Stimulated activated CD8-positive, alpha-beta memory T cell treated with anti-CD3 and anti-CD28 coated beads, Interleukin-4, amount 100 ng/mL, for 4 hours (primary cell): ENCODE measurements at places on chromosomes 3 and 15.

DNA sequence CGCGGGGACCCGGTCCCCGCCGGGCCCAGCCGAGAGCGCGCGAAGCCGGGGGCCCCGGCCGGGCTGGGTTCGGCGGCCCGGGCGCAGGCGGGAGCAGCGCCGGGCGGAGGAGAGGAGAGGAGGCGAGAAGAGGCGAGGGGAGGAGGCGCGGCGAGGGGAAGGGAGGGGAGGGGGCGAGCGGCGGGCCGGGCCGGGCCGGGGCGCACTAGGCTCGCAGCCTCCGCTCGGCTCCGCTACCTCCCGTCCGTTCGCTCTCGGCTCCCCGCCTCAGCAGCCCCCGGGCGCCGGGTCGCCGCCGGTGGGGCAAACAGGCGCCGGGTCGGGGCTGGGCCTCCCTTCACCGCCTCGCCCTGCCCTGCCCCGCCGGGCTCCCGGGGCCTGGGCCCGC, 351 bp downstream of the INSYN1 start:
- no peak for DNase-seq

DNA sequence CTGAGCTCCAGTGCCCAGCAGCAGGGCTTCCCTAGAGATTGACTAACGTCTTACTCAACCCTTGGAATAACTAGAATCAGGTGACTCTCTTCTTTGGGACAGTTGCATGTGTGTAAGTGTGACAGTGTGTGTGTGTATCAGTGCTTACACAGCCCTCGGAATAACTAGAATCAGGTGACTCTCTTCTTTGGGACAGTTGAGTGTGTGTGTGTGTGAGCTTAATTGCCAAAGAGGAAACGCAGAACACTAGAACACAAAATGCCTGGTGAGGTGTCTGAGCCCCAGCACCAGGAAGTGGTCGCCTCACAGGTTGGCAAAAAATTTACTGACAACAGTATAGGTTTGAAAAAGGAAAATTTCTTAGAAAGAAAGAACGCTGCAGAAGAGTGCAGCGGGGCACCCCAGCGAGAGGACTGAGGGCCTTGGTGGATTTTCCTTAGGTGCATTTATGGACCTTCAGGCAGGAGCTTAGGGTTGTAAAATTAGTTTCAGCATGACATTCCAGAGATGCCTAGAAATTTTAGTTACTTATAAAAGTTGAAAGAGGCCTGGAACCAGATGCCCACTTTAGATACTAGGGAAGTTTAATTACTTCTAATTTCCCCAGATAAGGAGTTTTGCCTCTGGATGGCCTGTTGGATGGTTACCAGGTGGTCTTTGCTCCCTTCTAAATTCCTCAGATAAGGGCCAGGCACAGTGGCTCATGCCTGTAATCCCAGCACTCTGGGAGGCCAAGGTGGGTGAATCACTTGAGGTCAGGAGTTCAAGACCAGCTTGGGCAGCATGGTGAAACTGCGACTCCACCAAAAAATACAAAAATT, 3.7 kb upstream of the WDR82 start:
- DNase-seq: peak; percentile 14

- DNase-seq: no peak
Measured at GRCh38 chr3:169865176-169865767, 4.5 kb downstream of the LRRC31 start.

- DNase-seq: no peak
Measured at GRCh38 chr15:27483124-27483523, 512.1 kb downstream of the GABRG3 start.

DNA sequence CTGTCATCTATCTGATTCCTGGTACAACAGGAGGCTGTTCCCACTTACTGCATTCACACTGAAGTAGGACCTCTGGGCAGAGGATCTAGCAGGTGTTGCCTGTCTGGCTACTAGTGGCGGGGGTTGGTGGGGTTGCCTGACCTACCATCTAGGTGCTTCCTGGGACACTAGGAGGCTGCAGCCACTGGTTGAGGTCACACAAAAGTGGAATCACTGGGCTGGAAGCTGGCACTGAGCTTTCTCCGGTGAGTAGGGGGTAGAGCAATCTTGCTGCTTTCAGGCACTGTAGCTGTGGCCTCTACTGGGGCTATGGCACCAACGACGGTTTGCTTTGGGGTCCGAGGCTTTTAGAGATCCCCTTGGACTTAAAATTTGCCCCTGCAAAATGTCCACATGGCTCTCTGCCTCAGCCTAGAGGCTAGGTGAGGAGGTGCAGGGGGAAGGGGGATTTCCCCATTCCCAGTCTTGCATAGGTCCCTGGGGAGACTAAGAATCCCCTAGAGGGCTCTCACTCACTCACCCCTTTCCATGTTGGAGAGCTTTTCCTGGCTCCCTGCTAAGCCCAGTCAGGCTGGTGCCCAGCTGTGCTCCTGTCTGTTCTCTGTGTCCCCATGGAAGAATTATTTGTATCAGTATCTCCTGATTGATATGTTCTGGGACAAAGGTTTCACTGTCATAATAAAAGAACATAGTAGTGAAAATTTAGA, 397.7 kb upstream of the EPHA6 start:
- DNase-seq: no peak

DNA sequence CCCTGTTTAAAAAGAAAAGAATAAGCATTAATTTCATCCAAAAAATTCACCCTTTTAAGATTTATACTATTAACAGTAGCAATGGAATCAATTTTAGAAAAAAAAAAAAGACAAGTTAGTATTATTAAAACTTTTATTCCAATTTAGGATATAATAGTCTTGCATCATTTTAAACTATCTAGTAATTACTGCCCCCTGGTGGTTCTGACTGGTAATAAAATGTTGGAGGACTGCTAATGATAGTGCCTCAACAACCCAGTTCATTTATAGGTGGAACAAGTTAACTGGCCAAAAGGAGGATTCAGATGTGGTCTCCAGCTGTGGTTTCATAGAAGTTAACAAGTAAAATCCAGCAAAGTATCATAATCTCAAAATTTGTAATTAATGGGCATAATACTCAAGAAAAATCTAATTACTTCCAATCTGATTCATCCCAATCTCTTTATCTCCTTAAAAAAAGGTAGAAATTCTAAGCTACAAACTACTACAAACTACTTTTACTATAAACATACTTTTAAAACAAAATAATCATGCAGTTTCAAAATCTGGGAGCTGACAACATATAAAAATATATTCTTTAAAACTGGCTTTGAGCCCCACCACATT, 30.7 kb upstream of the WDR49 start:
- no peak for DNase-seq

DNA sequence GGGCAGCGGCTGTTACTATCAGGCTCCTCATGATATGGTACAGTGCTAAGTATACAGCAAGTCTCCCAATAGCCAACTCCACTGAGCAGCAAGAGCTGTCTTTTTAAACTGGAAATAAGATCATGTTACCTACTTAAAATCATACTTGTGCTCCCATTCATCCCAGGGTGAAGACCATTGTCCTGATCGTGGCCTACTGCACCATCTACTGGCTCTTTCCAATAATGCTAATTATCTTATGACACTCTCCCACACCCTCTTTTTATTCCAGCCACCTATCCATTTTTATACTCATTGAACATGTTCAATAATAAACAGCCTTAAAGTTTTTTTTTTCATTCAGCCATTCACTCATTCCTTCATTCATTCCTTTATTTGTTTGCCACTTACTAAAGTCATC, 117.7 kb downstream of the GBE1 start:
- no peak for DNase-seq

GRCh38 chr3:170007031-170007663, 30.6 kb upstream of the GPR160 start:
- DNase-seq: peak; percentile 1

- no peak for DNase-seq
Measured at GRCh38 chr15:85764649-85765277, 30.0 kb downstream of the KLHL25 start.

GRCh38 chr15:38707802-38708671, 143.4 kb upstream of the RASGRP1 start:
- no peak for DNase-seq

DNA sequence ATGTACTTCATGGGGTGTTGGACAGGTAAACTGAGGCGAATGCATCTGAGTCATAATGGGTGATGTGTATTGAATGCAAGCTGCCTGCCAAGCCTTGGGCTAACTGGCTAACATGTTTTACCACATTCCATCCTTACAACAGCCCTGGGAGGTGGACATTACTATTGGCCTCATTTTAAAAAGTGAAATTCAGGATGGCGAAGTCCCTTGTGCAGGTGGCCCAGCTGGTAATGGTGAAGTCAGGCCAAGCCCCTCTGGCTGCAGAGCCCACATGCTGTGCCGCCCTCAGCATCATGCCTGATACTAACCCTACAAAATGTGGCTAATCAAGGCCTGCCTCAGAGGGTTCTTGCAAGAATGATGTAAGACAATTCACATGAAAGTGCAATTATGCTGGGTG, 60.0 kb upstream of the CHD2 start:
- no peak for DNase-seq

DNA sequence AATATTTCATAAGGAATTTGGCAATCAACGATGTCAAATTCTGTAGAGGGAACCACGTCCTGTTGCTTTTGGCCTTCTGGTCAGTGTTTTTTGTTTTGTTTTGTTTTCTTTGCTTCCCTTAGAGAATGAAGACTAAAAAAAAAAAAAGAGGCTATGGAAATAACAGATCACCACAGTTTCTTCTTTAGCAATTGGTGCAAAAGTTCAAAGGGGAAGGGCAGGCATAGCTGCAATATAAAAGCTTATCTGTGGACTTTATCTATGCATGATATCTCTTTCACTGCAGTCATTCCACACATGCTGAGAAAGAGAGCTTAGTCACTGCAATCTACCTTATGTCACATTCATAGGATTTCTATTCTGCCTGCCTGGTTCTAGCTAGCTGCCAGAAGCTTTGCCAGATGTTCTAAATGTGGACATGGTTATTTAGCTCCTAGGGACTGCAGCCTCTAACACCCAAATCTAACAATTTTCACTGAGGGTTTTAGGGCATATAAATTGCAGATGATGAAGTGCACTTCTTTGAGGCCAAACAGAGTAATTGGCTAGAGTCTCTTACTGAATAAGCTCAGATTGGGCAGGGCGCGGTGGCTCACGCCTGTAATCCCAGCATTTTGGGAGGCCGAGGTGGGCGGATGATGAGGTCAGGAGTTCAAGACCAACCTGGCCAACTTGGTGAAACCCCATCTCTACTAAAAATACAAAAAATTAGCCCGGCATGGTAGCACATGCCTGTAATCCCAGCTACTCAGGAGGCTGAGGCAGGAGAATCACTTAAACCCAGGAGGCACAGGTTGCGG, 637.2 kb downstream of the NTRK3 start:
- DNase-seq: no peak

DNA sequence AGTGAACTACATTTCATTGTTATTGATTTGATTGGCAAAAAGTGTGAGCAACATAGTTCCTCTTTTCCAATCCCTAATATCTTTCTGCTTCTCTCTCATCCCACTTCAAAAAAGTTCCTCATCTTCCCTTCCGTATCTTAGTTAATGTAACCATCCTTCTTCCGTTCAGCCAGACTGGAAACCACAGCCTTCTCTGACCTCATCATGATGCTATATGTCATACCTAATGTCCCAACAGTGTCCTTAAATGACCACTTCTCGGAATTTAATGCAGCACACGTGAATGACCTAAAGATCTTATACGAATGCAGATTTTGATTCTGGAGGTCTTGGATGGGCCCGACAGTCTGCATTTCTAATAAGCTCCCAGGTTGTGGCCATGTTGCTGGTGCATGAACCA, 320.3 kb upstream of the SATB1 start:
- no peak for DNase-seq

DNA sequence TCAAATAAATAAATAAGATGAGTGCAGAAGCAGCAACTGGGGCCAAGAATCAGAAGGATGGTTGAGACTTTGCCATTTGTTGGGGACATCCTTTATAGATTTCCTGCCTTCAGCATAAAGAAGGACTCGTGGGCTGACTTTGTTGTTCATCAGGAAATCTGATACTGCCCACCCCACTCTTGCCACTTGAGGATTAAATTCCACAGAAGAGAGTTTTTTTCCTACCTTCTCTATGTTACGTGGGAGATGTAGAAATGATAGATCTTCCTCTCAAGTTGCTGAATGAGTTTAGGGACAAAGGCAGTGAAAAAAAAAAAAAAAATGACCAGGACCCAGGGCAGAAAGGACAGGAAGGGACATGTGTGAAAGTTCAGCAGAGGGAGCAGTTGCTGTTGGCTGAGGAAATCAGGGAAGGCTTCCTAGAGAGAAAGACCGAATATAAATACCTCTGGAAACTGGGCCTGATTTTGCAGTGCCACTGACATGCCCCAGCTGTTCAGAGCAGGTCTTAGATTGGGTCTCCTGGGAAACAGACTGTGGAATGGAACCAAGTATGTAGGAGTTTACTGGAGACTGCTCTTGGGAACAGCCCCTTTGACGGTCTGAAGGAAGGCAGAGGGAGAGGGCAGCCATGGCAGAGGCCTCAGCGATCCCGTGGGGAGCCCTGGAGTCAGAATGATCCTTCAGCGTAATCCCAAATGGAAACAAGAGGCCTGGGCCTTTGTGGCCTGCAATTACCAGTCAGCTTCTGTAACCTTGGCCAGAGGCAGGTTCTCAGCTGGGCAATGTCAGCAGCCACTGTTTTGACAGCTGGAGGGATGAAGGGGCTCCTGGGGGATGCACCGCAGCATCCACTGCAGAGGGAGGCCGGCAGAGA, 50.9 kb downstream of the C3orf20 start:
- no peak for DNase-seq

- DNase-seq: no peak
Measured at GRCh38 chr3:39125841-39126500, 18.5 kb downstream of the TTC21A start.

DNA sequence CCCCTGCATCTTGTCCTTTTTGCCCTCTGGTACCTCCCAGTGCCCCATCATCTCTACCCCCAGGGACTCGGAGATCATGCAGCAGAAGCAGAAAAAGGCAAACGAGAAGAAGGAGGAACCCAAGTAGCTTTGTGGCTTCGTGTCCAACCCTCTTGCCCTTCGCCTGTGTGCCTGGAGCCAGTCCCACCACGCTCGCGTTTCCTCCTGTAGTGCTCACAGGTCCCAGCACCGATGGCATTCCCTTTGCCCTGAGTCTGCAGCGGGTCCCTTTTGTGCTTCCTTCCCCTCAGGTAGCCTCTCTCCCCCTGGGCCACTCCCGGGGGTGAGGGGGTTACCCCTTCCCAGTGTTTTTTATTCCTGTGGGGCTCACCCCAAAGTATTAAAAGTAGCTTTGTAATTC, 1.5 kb downstream of the SERF2 start:
- DNase-seq: no peak

DNA sequence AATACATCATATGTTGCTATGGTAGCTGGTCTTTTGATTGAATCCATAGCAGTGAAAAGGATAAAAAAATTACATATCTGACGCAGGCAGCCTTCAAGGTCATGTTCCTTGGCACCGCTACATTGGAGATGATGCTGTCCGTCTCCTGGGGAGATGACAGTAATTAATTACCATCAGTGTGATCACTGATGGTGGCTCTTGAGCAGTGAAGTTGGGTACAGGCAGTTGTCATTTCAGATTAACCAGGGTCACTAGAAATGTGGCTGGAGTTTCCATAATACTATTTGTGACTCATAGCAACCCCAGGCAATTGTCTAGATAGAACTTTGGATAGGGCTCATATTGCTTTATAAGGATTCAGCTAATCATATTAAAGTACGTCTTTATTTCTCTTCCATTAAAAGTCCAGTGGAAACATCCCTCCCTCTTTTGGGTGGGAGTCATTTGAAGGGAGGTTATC, 136.3 kb downstream of the THSD4 start:
- no peak for DNase-seq

GRCh38 chr3:69306239-69307185, 79.4 kb downstream of the FRMD4B start:
- peak; percentile 35 for DNase-seq

GRCh38 chr3:13593615-13594014, 44.7 kb downstream of the FBLN2 start:
- DNase-seq: no peak

- DNase-seq: no peak
Measured at GRCh38 chr3:111890051-111890580, 31.1 kb downstream of the PHLDB2 start.
